ENCODE measurements at places on chromosomes 3 and 15. TPM values are rescaled to one million over a fixed set of nuclear protein-coding genes. Genes with fewer than 3 reads are reported as not detected.

The PEX5L gene
- total RNA-seq, result 0.34 TPM

The TMPRSS7 gene
- total RNA-seq, result not detected

The ADAMTS17 gene
- 4.4 TPM for total RNA-seq

The SLC6A20 gene
- total RNA-seq, result not detected

The PPARG gene
- total RNA-seq, result 327 TPM

The SLC24A5 gene
- not detected for total RNA-seq

The DCBLD2 gene
- total RNA-seq, result 29.2 TPM

The ROBO2 gene
- total RNA-seq, result 0.16 TPM

The PAQR9 gene
- total RNA-seq, result not detected

The IQCF5 gene
- not detected for total RNA-seq

The CDC25A gene
- total RNA-seq, result 1.1 TPM

The TOPAZ1 gene
- total RNA-seq, result not detected

The CSK gene
- 17.1 TPM for total RNA-seq

The SCN11A gene
- 0.34 TPM for total RNA-seq

The EPHA3 gene
- total RNA-seq, result 5.6 TPM

The OR5K2 gene
- not detected for total RNA-seq

The LRRC15 gene
- total RNA-seq, result not detected

The TUSC7 gene
- not detected for total RNA-seq

The GP9 gene
- total RNA-seq, result not detected

The CCDC54 gene
- not detected for total RNA-seq

The PRR20G gene
- total RNA-seq, result not detected

The SECISBP2L gene
- total RNA-seq, result 55.4 TPM

The TEX55 gene
- total RNA-seq, result 0.66 TPM

The LRRN1 gene
- total RNA-seq, result not detected

The CADM2 gene
- total RNA-seq, result 1.0 TPM

The P2RY1 gene
- total RNA-seq, result 8.4 TPM

The CMTM8 gene
- 1.9 TPM for total RNA-seq

The OR5K3 gene
- total RNA-seq, result not detected

The EFL1 gene
- total RNA-seq, result 21.1 TPM

The PLA2G4E gene
- not detected for total RNA-seq

The NAA80 gene
- 5.2 TPM for total RNA-seq

The ACKR2 gene
- 13.9 TPM for total RNA-seq

The BAHD1 gene
- 17.1 TPM for total RNA-seq

The XCR1 gene
- not detected for total RNA-seq

The NPAP1 gene
- total RNA-seq, result not detected

The CCDC39 gene
- 0.33 TPM for total RNA-seq

The POTEB2 gene
- total RNA-seq, result not detected

The FEZF2 gene
- not detected for total RNA-seq

The CORO2B gene
- 15.3 TPM for total RNA-seq

The SLC51A gene
- not detected for total RNA-seq

The MKRN3 gene
- 0.57 TPM for total RNA-seq

The COL7A1 gene
- total RNA-seq, result 1.5 TPM

The CSPG4 gene
- total RNA-seq, result 78.2 TPM

The SPG11 gene
- total RNA-seq, result 104 TPM

The CHAC1 gene
- total RNA-seq, result not detected

The ATRIP gene
- 10.7 TPM for total RNA-seq

The CLDN18 gene
- not detected for total RNA-seq
